Gastroesophageal sphincter (tissue), 4 donors: ENCODE measurements at places on chromosomes 7 and 10. TPM values are rescaled to one million over a fixed set of nuclear protein-coding genes. Genes with fewer than 3 reads are reported as not detected.

DNA sequence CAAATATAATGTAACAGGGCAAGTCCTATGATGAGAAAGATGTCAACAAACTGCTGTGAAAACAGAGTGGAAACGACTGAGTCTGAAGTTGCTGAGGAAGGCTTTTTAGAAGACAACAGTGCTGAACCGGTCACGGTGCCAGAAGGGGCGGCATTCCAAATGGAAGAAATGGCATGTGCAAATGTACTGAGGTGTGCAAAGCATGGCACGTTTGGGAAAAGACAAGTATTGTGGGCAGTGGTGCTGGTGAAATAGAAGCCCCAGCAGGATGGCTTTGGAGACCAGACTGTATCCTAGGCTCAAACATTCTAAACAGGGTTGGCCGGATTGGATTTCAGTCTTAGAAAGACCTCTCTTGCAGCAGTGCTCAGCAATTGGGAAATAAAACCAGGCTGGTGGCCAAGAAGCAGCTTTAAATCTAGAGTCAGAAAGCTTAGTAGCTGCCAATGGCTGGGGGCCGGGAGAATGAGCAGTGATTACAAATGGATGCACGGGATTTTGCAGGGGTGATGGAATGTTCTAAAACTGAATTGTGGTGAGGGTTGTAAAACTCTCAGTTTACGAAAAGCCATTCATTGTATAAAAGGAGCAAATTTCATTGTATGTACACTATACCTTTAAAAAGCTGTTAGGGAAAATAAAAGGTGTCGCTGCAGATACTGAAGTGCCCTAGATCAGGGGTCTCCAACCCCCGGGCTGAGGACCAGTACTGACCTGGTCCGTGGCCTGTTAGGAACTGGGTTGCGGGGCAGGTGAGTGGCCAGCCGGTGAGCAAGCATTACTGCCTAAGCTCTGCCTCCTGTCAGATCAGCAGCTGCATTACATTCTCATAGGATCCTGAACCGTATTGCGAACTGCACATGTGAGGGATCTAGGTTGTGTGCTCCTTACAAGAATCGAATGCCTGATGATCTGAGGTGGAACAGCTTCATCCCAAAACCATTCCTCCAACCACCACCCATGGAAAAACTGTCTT is 141.6 kb downstream of the HIBADH start:
- ATAC-seq, result no peak

DNA sequence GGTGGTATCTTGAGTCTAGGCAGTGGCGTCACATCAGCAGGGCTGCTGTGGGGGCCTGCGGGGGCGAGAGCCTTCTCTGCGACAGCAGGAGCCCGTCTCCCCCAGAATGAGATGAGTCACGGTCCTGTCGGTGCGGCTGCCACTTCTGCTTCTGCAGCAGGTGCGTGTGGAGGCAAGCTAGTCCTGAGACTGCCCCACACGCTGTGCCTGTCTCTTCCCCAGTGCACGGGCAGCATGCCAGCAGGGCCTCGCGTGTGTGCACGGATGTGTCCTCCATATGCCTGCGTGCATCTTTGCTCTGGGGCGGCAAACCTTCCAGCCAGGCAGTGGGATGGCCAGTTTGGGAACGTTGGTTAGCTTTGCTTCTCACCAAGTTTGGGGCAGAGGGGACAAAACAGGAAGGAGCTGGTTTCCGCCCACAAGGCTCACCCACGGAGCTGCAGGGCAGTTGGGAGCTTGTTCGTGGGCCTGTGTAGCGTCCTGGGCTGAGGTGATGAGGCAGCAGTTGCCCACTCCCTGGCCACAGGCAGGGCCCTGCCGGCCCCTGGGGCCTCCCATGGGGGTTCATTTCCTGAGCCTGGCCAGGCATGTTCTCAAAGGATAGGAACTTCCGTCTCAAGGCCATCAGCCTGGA is 60.8 kb upstream of the PPIF start:
- ATAC-seq, result peak; percentile 52

Gene HMX2
- not detected for total RNA-seq

Gene RGR
- not detected for total RNA-seq

Gene PRLHR
- 0.13 TPM for total RNA-seq

DNA sequence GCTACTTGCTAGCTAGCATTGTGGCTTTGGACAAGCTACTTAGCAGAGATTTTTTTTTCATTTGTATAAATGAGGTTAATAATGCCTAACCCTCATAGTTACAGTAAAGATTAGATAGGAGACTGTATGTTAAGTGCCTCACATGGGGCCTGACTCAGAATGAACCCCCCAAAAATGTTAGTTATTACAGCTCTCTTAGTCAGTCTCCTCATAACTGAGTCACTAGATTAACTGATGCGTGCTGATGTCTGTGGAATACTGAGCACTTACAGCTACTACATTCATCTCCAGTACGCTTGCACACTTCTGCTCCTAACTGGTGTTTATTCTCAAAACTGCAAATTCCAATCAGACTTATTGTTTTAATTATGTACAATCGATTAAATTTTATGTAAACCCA is 315.3 kb downstream of the SNX13 start:
- ATAC-seq, result no peak

GRCh38 chr7:11281953-11282352 is 308.3 kb downstream of the PHF14 start:
- no peak for ATAC-seq
